Stimulated activated naive CD4-positive, alpha-beta T cell treated with Interleukin-2 at 50 U/mL for 16 hours (primary cell): ENCODE measurements at places on chromosomes 12 and 14.

DNA sequence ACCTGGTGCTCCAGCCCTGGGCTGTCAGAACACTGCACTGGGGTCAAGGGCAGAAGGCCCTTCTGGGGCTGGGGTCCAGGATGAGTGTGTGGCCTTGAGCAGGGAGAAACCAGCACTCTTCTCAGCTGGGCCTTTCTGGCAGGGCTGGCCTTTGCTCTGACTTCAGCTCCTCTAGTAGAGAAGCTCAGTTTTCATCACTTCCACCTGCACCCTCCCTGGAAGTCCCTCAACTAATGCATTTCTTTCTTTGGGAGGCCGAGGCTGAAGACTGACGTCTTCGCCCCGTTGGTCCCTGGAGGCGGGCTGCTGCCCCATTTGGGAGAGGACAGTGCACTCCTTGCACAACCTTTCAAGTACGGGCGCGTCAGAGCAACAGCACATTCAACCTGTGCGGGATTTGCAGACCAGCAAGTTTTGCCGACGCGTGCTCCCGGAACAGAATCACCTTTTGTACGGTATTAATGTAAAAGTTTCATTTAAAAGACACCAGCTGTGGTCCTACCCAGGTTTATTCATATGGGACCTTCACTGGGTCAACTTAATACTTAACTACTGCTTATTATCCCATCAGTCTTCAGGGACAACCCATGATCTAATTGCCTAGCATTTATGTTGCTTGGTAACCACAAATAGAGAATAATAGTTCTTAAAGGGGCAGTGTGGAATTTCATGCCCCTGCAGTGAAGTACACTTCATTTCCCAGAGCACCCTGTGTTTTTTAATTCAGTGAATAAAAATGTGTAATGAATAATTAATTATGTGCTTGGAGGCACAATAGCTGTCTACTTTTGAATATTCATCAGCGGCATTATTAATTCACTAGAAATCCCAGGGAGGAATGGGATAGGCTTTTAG is 134.8 kb upstream of the VRK1 start:
- no peak for DNase-seq

- no peak for DNase-seq
Measured at GRCh38 chr12:94469522-94469921, 9.9 kb upstream of the CEP83 start.

GRCh38 chr14:60357551-60358149 is 108.6 kb downstream of the PPM1A start:
- no peak for DNase-seq

DNA sequence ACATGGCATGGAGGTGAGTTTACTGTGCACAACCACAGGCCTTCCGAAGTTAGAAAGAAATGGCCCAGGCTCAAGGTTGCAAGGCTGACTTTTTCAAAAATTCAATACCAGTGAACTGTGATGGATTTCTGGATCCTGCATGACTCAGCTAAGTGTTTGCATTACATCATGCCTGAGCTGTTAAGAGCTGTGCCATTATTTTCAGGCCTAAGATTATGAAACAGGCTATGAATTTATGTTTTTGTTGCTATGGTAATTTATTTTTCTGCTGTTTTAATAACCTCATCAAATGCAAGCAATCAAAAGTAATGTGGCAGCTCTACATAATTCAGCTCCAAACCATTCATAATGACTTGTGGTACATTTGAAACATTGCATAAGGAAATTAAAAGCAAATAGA is 457.7 kb upstream of the TMEM132C start:
- DNase-seq = no peak

GRCh38 chr14:37179896-37180502 is 7.6 kb upstream of the SLC25A21 start:
- DNase-seq = no peak

- peak; percentile 77 for DNase-seq
Measured at GRCh38 chr12:92593734-92594402, 108.9 kb upstream of the PLEKHG7 start.

DNA sequence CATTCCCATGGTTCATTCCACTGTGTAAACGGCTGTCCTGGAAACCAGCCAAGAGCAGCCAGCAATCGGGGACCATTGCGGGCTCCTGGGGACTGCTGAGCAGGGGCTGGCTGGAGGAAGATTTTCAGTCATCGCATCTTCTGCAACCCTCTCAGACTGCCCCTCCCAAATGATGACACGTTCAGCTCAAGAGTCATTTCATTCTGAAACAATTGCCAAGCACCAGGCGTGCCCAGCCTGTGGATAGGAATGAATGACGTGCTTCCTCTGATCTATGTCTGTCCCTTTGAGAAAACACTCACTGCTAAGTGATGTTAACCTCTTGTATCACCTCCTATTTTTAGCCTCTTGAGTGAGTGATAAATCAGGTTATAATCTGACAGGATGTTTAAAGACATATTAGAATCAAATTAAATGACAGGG is 62.0 kb downstream of the NDUFA12 start:
- DNase-seq = peak; percentile 39

GRCh38 chr12:69129564-69129963 is 109.8 kb upstream of the CPSF6 start:
- no peak for DNase-seq

DNA sequence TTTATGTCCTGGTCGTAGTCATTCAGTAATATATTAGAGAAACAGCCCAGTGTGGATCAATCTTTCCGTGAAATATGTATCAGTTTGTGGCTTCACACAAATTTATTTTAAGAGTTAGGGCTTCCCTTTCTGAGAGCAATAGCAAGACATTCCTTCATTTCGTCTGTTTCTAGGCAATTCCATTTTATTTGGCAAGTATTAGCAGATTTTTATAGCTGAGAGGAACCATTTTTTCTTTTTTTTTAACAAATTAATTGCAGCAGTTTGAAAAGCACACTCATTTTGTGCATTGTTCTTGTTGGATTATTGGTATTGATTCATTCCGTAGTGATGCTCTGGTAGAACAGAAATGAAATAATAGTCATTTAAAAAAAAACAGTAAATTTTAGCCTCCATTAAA is 132.9 kb downstream of the SRGAP1 start:
- DNase-seq = no peak

- no peak for DNase-seq
Measured at GRCh38 chr14:80208461-80208860, 2.8 kb downstream of the DIO2 start.

DNA sequence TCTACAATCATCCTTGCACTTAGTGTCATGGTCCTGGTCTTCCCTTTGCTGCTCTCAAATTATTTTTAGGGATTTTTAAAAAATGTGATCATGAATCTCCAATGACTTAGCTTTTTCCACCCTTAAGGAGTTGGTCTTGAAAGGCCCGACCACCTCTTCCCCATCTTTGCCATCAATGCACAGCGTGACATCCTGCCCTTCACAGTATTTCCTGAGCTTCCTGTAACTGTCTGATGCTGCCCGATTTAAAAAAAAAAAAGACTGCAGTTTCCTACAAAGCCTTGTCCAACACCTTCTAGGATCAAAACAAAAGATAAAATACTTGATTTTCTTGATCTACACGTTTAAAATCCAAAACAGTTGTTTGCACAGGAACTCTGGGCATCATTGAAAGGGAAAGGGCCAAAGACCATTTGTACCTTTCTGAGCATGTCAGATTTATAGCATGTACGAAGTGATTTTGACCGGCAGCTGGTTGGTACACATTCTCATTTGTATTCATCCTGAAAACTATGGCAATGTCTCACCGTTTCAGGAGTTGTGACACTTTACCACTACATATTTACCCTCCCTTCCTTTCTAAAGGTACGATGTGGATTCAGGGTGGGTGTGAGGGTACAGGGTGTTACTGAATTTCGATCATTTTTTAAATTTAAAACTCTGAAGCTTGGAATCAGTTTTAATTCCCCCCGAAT is 7.4 kb upstream of the ELK3 start:
- DNase-seq = no peak

DNA sequence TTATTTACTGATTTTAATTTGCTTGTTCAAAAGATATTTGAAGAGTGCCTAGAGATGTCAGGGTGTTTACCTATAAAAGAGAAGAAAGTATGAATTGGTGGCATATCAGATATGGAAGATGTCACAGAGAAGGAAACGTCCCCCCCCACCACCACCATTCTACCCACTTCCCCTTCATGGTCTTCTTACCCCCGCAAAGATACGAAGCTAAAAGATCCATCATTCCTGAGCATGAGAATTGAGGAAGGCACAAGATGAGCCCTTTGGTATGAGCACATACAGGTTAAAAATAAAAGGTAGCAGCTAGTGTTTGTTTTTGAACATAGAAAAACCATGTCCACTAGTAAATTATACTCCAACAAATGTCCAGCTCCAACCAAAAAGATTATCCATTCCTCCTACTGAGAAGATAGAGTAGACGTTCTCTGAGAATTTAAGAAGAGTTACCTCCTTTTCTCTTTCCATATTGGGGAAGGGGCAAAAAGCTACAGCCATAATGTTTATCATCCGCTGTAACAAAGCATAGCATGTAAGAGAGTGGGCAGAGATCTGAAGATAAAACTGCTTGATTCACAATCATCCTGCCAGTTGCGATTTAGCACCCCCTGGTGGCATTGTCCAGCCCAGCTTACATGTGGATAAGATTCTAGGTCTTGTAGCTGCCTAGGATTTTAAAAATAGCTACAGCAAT is 29.1 kb downstream of the NFYB start:
- DNase-seq = peak; percentile 83

- no peak for DNase-seq
Measured at GRCh38 chr12:124039276-124039675, 66.3 kb downstream of the ZNF664 start.

DNA sequence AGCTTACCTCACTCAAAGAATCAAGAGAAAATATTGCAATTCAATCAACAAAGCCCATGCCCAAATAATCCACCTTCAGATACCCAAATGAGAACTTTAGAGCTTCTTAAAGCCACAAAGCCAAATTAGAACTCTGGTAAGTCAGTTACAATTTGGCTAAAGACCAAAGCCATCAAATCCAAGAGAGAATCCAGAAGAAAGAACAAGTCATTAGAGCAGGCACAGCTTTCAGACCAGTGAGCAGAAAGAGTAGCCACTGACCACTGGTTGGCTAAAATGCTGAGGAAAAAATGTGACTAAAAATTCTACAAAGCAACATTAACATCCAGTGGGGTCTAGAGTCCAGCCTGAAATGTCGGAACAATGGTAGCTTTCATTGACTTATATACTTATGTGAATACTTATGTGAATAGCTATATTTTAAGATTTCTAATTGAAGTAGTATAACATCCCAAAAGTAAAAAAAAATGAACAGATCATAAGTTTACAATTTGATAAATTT is 735.2 kb upstream of the TBX3 start:
- no peak for DNase-seq

DNA sequence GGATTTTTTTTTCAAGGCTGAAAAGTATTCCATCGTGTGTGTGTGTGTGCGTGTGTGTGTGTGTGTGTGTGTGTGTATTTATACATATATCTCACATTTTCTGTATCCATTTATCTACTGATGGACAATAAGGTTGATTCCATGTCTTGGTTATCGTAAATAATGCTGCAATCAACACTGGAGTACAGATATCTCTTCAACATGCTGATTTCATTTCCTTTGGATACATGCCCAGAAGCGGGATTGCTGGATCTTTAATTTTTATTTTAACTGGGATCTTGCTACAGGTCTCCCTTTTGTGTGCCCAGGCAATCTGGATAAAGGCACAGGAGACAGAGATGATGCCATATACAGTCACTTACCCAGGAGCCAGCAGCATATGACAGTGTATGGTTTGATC is 338.1 kb downstream of the SOX5 start:
- no peak for DNase-seq
